ENCODE measurements at places on chromosomes 16 and 17.

- no peak for DNase-seq
- H3K36me3 ChIP-seq = no peaks in the 10 kb centered on the region
- no peaks in the 10 kb centered on the region for H3K4me1 ChIP-seq
These were observed 22.2 kb downstream of the HLF start for GRCh38 chr17:55286681-55287589.

DNA sequence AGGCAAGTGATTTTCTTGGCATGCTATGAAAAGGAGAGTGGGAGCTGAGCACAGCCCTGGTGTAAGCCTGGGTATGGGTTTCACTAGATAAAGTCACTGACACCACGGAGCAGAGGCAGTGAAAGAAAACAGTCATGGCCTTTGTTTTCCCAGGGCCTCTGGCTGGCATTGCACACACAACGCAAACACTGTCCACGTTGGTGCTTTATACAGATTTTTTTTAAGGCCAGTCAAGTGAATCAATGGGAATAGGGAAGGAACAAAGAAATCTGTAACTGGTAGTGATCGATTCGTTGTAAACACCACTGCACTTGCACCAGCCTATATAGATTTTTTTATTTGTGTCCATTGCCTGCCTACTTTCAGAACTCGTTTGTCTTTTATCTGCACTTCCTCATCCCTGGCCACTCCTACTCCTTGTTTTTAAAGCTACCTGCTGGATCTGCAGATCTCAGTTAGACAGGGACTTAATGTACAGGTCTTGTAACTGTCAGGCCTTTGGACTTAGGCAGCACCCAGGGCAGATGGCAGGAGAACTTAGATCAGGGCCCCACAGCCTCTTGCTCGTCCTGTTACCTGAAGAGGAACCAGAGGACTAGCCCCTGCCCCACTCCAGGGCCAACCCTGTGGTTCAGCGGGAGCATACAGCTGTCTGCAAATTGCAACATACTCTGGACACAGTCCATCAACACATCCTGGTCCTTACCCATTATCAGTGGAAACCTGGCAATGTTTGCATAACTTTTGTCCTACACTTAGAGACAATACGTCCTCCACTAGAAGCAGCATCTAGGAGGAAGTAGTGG lies 10.6 kb upstream of the TMIGD1 start:
- H3K36me3 ChIP-seq = no peaks in the 10 kb centered on the region
- no peak for DNase-seq
- H3K27me3 ChIP-seq = no peaks in the 10 kb centered on the region

GRCh38 chr17:7634384-7634783 lies 4.4 kb downstream of the SHBG start:
- H3K27me3 ChIP-seq = no peaks in the 10 kb centered on the region
- H3K4me1 ChIP-seq = no peaks in the 10 kb centered on the region
- H3K36me3 ChIP-seq = no peaks in the 10 kb centered on the region
- H3K4me3 ChIP-seq = no peak overlapping the region

GRCh38 chr16:56244612-56245011 lies 53.3 kb downstream of the GNAO1 start:
- H3K4me3 ChIP-seq = no peak overlapping the region
- no peak for DNase-seq
- H3K36me3 ChIP-seq = no peaks in the 10 kb centered on the region

DNA sequence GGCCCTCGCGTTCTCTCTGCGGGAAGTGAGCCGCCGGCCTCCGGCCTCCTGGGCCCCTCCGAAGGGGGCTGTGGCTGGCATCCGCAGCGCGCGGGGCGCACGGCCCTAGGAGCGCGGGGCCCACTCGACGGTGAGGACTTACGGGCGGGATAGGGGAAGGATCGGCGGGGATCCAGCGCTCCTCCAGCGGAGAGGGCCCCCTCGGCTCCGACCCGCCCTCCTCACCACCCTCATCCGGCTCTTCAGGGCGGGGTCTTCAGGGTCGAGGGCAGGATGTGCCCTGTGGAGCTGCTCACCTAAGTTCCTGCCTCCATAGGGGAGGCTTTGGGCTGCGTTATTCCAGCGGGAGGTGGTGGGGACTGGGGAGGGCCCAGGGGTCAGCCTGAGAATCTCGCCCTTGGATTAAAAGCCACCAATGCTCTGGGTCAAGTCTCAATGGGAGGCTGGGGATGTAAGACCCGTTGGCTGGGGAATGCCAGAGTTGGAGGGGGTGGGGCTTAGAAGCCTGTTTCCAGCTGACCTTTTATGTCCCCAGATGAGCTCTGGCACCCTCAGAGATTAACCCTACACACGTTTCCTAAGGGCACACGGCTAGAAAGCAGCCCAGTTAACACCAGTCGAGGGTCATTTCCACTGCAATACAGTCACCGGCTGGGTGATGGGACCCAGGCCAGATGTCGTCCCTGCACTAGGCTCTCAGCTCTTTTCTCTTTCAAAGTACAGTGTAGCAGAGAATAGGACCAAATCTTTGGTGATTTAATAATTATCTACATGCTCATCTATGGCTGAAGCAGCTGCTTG lies 13.4 kb downstream of the TBX2 start:
- no peak for DNase-seq
- H3K27me3 ChIP-seq = no peaks in the 10 kb centered on the region
- peak overlapping the region; percentile 46 for H3K27ac ChIP-seq
- peaks cover 42% of the 10 kb centered on the region for H3K4me1 ChIP-seq

All from SJSA1 (cell line).